ENCODE measurements at places on chromosomes 4 and X.
A peak's percentile ranks its signal among the peaks of the same experiment; 100 is the strongest.

DNA sequence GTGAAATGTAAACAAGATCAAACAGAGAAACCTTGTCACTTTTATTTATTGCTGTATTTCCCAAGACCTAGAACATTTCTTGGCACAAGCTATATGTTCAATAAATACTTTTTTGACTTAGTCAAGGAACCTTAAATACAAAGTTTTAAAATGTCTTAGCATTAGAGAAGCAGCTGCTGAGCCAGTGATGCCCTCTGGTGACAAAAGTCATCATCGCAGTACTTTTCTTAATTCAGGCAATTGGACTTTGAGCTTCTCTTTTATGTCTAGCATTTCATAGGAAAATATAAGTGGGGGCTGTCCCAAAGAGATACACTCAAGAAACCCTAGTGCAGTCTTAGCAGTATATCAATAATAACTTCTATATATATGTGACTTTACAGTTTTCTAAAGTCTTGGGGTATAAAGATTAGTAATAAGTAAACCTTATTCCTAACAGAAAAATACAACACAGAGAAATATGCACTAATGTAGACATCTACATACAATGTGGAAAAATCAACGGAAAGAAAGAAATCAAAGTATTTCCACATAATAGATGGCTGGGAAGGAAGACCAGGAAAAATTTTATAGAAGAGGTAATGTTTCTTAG is 118.4 kb downstream of the DTHD1 start:
- DNase-seq, result no peak

DNA sequence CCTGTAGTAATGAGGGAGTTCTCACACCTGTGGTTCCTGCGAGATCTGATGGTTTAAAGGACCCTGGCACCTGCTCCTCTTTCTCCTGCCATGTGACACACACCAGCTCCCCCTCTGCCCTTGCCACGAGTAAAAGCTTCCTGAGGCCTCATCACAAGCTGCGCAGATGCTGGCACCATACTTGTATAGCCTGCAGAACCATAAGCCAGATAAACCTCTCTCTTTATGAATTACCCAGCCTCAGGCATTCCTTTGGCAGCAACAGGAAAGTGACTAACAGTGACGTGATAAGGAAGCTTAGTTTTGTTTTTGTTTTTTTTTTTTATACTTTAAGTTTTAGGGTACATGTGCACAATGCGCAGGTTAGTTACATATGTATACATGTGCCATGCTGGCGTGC is 130.9 kb downstream of the AFAP1 start:
- peak; percentile 69 for DNase-seq

GRCh38 chr4:44760142-44760898 is 34.0 kb upstream of the GNPDA2 start:
- peak; percentile 21 for DNase-seq

DNA sequence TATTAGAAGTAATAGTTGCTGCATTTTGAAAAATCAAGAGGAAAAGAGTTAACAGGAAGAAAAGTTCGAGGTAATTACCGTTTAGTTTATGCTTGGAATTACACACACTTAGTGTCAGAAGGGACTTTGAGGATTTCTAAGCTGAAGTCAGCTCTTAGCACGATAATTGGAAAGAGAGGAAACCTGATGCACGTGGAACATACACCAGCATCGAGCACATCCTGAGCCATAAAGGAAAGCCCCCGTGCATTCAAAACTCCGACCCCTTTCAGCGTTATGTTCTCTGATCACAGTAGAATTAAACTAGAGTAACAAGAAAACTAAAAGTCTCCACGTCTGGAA is 400 bp upstream of the PAQR3 start:
- no peak for DNase-seq

DNA sequence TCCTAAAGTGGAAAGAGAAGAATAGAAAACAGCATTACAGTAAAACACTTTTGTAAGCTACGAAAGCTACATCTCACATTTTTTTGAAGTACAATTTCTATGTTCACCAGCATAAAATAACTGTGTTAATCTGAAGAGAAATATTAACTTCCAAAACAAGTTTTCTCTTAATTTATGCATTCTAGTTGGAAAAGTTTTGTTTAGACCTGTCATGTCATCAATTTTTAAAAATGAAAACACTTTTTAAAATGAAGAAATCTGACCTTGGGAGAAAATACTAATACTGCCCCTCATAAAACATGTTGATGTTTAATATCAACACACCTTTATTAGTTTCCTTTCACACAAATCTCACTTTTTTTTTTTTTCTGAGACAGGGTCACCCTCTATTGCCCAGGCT is 45.2 kb downstream of the CCDC158 start:
- DNase-seq, result no peak

DNA sequence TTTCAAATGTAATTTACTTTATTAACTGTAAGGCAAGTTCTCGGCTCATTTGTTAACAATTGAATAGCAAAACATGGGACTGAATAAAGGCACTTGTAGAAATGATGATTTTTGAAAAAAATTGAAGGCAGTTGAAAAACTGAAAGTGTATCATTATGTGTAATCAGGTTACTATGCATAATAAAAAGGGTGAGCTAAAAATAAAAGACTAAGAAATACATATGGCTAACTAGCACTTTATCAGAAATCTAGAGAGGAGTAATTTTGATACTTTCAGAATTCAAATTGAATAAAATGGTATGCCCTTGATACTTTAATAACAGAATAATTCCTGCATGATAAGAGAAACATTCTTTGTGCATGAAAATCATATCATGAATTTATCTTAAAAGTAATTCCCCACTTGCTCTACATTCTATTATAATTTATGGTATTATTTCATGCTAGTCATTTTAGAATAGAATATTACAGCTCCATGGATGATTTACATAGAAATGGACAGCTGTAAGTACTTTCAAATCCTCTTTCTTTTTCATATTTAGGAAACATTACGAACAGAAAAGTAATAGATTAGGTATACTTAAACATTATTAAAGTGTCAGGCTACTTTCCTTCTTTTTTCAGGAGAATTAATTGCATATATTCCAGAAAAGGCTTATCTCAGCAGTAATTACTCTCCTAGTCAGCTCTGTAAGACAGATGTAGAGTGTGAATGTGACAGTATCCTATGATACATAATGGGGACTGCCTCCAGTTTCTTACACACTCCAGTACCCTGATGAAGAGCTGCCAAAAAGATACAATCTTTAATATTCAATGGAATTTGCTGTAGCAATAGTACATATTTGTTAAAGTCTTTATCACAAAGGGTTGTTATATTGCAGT is 697.3 kb downstream of the CCSER1 start:
- DNase-seq, result no peak

- DNase-seq, result no peak
Observed at GRCh38 chr4:158155656-158156356, 17.0 kb downstream of the GASK1B start.

GRCh38 chr4:185127021-185127925 is 15.8 kb upstream of the SLC25A4 start:
- DNase-seq, result peak; percentile 8

DNA sequence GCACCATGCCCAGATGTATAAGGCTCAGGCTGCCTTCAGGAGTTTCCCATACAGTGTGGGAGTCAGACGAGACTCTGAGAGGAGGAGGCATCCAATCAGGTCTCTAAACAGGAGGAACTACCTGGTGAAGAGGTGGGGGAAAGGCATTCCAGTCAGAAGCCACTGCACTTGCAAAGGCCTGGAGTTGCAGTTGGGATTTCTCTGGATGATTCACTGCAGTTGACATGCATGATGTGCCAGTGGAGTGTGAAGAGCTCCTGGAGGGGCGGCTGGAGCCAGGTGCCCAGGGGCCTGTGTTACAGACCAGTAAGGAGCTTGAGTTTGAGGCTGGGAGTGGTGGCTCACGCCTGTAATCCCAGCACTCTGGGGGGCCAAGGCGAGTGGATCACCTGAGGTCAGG is 339.1 kb downstream of the ARHGAP10 start:
- DNase-seq, result no peak

DNA sequence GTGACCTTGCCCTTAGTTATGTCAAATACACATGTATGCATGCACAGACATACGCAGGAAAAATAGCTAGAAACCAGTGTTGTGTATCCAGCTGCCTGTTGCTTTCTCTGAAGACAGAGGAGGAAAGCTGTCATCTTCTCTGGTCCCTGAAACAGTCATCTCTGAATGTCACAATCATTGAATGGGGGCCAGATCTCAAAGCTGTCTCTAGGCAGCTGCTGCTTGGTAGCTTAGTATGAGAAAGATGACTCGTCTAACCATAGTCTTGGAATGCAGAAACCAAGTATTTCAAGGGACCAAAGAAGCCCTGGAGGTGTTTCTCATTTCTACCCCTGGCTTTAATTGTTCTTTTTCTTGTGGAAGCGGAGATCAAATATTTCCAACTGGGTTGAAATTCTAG is 4.0 kb downstream of the GRIA3 start:
- DNase-seq, result peak; percentile 75

DNA sequence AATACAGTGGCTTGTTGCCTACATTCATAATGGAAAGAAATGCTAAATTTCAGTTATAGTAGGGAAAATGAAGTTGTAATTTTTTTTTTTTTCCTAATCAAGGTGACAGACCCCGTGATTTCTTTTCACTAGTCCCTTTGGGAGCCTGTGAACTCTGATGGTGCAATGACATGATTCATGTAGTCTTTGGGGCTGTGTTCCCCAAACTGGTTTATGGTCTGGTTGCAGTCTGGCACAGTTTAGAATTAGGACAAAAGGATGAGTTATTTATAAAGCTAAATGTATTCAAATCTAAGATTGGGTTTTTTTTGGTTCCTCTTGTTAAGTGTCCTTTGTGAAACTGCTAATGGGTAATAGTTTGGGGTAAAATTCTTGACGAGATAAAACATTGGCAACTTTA is 66.0 kb downstream of the REPS2 start:
- DNase-seq, result no peak

DNA sequence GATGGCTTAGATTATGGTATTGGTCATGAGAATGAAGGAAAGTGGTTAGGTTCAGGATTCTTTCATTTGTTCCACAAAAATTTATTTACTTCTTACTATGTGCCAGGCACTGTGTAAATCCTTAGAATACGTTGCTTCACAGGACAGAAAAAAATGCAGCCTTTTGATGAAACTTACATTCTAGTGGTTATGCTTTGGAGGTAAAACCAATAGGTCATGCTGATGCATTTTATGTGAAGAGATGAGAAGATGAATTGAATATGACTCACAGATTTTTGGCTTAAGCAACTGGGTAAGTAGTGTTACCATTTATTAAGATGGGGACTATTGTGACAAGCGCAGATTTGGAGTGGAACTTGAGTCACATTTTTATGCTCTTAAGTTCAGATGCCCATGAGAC is 165.3 kb downstream of the GLRA2 start:
- DNase-seq, result peak; percentile 75

DNA sequence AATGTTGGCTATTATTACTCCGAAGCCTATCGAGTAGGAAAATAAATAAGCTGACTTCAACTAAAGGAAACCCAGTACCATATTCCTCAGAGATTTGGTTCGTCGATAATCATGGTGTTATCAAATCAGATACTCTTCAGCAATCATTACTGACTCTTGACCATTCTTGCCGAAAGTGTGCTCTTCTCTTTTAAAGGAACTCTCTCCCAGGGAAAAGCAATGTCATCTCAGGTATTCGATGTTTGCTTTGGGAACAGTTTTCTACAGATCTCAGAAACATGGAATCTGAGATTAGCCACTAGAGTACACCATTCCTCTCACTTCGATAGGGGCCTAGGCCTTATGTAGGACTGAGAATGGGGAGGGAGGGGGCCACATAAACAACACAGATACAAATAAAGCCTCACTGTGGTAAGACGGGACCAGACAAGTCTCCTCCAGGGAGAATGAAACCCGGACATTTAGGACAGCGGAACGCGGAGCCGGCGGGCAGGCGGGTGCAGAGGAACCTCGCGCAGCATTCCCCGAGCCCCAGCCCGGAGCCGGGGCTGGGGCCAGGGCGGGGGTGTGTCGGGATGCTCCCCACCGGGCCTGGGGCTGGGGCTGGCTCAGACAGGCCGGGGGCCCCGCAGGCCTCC is 581 bp downstream of the DNAJB14 start:
- DNase-seq, result peak; percentile 31
